ENCODE measurements at places on chromosomes 12 and 14.

GRCh38 chr12:127716166-127716565 lies 550.8 kb upstream of the TMEM132C start:
- peak; percentile 78 for DNase-seq

DNA sequence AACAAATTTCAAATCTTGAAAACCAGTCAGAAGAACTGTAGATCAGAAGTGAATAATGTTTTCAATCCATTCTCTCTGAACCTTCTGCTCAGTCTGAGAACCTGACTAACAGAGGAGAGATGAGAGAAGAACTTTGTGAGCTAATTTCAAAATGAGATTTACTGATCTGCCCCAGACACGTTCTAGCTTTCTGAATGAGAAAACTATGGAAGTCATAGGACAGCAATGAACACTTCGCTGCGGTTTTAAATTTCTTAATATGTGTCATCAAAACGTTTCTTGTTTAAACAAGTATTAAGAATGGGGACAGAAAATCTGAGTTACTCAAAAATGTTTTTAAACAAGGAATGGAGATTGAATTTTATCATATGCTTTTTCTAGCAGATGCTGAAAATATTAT lies 66.6 kb upstream of the FAR2 start:
- DNase-seq = no peak

DNA sequence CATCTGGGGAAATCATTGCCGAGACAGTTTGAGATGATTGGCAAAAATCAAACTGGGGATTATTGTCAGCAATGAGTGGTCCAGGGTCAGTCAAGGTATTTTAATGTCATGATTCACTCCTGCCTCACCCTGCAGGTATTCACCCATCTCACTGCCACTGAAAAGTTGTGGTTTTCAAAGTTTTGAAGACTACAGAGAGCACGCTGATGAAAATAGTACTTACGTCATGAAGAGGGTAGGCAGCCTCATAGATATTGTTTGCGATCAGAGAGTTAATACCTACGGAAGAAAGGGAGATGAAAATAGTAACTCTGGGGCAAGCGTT lies 138.0 kb downstream of the ANO2 start:
- DNase-seq = no peak

DNA sequence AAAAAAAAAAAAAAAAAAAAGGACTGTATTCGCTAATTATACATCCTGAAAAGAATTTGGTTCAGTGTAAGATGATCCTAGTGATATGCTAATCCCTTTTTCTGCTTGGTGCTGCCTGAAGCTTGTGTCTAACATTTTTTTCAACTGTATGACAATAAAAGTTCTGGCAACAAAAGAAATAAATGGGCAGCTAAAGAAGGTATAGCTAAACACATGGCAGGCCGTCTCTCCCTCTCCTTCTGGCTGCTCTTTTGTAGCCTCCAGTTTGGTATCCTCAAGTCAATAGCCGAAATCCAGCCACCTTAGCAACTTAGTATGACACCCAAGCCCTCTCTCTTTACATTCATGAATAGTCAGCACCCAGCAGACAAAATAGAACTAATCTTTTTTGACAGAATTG lies 198.3 kb upstream of the OTX2 start:
- peak; percentile 85 for DNase-seq

DNA sequence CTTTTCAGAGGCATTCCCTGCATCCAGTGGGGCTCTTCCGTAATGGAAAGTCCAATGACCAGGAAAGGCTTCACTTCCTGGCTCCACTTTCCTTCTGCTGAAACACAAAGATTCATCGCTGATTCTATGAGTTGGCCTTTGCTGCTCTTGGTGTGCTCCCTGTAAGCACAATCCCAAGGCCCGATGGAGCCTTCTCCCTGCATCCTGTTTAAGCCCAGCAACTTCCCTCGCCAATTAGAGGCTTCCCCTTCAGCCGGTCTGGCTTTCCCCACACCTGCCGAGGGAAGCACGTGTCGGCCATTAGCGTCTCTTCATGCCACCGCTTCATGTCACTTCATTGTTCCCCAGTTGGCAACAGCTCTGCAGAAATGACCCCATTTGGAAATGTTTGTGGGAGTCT lies 693.9 kb downstream of the MED13L start:
- no peak for DNase-seq

DNA sequence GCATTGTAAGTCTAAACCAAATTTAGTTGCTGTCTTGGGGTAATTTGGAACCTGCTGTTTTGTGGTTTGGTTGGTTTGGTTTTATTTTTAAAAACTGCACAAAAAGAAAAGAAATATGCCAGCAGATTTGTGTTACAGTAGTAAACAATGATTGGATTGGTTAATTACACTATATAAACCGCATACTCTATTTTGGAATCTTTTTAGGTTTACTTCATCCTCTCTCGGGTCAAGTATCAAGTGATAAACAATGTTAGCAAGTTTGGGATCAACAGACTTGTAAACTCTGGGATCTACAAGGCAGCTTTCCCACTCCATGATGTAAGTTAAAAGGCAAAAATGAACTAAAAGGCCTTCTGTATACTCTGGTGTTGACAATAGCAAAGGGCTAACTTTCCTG lies 132.4 kb downstream of the ANO6 start:
- DNase-seq = no peak

Measured in NCI-H524 (cell line).